DMS79 treated with DMSO at 0.1 percent for 48 hours (cell line): ENCODE measurements at places on chromosomes 13 and 19.

DNA sequence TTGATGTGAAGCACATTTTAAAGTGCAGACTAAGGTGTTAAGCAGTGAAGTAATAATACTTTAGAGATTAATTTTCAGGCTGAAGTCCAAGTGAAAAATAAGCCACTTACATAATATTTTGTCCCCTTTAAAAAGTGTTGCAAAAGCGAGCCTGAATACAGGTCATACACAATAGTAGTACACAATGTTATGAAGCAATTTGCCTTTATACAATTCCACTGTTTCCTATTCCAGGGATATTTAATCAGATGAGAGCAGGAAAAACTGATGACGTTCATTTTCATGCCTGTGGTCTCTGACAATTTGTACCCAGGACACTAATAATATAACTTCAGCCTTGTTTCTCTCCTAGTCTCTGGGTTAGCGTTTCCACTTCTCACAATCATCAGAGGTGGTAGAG is 916.7 kb downstream of the PCDH9 start:
- DNase-seq = no peak

DNA sequence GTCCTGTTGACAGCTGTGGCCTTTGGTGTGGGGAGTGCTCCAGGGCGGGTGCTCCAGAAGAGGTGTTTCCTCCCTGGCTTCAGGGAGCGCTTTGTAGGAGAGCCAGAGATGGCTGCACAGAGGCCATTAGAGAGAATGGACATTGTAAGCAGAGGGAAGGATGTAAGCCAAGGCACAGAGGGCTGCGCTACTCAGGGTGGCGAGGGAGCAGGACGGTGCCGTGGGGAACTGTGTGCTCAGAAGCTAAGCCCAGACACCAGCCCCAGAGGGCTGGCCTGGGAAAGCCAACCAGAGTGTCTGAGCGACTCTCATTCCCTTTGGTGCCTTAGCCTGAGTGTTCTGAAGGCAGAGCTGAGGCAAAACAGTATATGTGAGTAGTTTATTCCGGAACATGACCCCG is 92.2 kb downstream of the TSHZ3 start:
- no peak for DNase-seq

DNA sequence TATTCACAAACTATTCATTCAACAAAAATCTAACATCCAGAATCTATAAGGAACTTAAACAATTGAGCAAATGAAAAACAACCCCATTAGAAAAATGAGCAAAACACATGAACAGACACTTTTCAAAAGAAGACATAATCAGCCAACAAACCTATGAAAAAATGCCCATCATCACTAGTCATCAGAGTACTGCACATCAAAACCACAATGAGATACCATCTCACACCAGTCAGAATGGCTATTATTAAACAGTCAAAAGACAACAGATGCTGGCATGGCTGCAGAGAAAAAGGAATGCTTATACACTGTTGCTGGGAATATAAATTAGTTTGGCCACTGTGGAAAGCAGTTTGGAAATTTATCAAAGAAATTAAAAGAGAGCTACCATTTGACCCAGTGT is 487.6 kb downstream of the GPC6 start:
- no peak for DNase-seq

DNA sequence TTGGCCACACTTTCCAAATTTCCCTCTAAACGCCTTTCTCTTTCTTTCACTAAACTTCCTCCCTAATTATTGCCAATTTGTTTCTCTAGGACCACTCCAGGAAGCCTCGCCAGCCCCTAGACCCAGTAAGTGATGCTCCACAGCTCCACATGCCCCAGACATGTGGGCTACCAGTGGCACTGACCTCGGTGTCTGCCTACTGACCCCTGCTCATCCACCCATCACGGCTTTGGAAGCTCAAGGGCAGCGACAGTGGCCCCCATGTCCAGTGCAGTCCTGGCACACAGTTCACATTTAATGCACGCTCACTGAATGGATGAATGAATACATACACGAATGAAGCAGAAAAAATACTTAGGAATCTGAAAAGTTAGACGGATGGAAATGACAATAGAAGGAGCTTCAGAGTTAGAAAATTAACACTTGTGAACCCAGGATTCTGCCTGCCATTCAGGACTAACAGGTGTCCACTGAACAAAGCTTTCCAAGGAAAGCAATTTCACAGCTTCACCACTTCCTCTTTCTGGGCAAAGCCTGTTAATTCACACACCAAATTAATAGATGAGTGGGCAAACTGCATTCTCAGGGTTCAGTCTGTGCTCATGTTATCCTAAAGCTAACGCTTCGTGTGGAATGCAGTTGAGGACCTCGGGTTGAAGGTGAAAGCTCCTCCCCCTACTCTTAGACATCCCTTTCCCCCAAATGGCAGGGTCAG is 50.9 kb downstream of the CCDC70 start:
- DNase-seq = no peak

GRCh38 chr19:45217193-45217956 is 27.8 kb downstream of the EXOC3L2 start:
- DNase-seq = no peak

DNA sequence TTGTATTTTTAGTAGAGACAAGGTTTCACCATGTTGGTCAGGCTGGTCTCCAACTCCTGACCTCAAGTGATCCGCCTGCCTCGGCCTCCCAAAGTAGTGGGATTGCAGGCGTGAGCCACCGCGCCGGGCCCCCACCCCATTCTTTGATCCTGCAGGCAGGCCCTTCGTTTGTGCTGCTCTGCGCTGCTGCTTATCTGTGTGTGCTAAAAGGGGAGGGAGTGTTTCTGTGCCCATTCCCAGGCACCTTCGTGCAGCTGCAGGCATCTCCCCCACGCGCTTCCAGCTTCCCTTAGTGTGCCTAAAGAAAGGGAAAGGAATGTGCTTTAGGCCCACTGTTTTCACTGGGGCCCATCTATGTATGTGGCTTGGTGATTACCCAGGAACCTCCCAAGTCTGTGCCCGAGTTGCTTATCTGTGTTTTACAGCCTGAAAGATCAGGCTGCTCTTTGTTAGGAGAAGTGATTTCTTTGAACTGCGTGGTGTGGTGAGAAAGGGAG is 27.2 kb downstream of the EPN1 start:
- DNase-seq = no peak

DNA sequence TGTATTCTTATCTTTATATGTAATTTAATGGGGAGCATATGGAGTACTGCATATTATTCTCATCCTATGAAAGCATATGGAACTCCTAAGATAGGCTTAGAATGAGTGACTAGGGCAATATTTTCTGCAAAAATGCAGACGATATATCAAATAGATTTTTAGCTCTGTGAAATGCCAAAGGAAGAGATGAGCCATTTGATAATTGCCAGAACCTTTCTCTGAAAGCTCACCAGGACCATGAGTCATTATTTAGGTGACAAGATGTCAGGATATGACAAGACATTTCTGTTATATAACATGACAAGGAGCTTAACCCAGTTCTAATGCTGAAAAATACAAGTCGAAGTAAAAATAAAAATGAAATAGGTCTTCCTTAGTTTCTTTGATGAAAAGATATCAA is 145.0 kb downstream of the SLITRK6 start:
- no peak for DNase-seq

DNA sequence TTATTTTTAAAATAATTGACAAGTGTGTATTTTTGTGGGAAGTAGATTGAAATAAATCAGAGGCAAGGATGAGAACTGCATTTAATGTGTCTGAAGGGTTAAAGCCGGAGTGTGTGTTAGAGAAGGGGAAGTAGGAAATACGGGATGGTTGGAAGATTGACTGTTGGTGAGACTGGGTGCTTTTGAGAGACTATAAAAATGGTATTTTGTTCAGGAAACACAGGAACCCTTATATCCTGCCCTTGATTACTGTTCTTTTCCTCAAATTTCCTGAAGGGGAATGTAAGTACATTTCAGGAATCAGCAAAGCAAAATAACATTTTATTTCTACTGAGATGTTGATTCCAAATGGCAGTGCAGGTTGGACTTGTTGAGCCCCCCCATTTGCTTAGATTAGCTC is 15.1 kb downstream of the IFT88 start:
- no peak for DNase-seq
